Amniotic stem cell (primary cell): ENCODE measurements at places on chromosomes 1 and 21.

GRCh38 chr1:204320382-204320804 is 39.3 kb downstream of the PLEKHA6 start:
- DNase-seq: peak; percentile 89

DNA sequence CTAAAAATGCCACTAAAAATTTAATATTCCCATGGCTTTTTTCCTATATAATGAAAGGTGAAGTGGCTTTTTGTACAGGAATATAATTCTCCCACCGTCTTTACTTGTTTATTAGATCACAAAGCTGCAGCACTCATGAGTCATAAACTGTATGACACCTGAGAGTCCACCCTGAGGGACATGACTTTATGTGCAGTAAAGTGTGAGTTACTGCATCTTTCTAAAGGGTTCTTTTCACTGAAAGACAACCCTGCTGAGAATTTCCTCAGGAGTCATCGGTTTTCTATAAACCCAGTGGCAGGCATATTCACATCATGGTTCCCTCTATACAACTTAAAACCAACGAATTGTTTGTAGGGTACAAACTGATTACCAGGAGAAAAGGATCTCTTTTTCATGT is 77.4 kb downstream of the APP start:
- DNase-seq: no peak

- no peak for DNase-seq
Measured at GRCh38 chr1:86741947-86742572, 37.7 kb downstream of the SH3GLB1 start.

GRCh38 chr21:25934771-25935224 is 200.0 kb downstream of the GABPA start:
- DNase-seq: peak; percentile 68

- DNase-seq: no peak
Measured at GRCh38 chr1:3003941-3004270, 17.4 kb upstream of the ACTRT2 start.

GRCh38 chr1:228353601-228354371 is 52.8 kb downstream of the TRIM11 start:
- no peak for DNase-seq

DNA sequence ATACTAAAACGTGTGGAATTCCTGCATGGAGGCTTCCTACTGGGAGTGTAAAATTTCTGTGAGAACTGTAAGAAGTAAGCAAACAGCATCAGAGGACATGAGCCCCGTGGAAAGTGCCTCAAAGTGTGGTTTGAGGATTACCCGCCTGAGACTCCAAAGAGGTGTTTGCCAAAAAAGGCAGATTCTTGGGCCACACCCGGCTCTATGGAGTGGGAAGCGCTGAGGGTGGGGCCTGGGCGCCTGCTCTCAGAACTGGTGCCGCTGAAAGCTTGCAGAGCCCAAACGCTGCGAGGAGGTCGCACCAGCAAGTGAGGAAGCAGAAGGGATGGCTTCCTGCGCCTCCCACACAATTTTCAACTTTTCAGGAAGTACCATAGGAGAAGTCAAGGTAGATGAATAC is 43.0 kb upstream of the PSEN2 start:
- no peak for DNase-seq

GRCh38 chr1:51686450-51686849 is 69.6 kb downstream of the OSBPL9 start:
- no peak for DNase-seq

GRCh38 chr1:40842691-40843090 is 19.5 kb downstream of the CITED4 start:
- DNase-seq: no peak

DNA sequence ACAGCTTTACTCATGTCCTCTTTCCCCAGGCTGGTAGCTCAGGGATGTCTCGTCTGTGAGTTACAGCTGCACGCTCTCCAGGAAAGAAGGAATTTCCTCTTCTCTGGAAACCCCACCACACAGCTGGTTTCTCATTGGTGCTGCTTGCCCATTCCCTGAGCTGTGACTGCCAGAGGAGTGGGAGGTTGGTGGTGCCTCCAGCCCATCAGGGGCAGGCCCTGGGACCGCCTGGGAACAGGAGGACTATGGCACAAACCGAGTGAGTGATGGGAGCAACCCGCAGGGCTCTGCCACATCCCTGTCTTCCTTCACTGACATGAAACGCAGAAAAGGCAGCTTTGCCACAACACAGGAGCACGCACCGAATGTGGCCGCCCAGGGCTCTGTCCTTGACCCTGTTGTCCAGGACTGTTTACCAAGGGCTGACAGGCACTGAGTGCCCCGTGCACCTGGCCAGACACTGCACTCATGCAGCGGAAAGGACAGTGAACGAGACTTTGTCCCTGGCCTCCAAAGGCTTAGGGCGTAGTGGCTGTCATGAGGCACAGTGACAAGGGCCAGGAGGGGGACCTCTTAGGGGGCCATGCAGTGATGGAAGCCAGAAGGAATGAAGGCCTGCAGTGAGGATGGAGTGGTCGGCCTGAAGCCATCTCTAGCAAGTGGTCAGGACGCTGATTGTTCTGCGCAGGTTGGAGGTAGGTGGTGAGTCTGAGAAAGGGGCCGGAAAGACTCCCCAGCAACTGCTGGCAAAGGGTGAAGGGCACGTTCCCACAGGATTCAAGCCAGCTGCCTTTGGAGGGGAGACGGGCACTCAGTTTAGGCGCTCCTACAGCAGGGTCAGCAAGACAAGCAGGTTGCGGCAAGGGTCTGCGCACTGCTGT is 1.7 kb upstream of the CCNL2 start:
- DNase-seq: no peak

DNA sequence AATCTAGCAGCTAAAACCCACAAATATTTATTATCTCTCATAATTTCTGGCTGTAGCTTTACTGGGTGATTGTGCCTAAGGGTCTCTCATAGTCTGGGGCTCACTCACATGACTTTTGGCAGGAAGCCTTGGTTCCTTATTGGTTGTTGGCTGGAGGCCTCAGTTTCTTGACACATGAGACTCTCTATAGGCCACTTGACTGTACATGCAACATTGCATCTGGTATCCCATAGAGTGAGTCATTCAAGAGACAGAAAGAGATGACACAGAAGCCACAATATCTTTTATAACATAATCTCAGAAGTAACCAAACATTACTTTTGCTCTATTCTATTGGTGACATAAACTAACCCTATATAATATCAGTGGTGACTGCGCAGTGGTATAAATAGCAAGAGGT is 128.5 kb upstream of the HNRNPU start:
- DNase-seq: no peak

- DNase-seq: no peak
Measured at GRCh38 chr1:162561616-162562469, at the start of gene UAP1. Gene UAP1, plus strand, starts transcription at chr1:162561722. Its CDS starts 4,347 bp downstream, at chr1:162566069.

DNA sequence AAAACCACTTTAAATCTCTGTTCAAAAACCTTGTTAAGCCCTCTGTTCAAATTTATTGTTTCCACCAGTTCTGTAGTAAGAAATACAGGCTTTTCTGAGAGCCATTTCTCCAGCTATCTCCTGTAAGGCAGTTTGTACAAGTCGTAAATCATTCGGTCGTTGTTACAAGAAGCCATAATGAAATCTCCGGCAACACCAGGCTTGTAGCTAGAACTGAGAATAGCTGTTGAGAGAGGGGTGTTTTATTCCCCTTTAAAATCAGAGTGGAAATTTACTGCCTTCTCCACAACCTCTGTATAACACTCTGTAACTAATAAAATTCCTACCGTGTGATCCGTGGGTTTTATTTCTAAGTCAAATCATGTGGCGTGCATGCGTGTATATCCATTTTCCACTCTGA is 335.8 kb upstream of the KAZN start:
- DNase-seq: no peak

- DNase-seq: no peak
Measured at GRCh38 chr1:10897321-10897980, 101.0 kb upstream of the CASZ1 start.

DNA sequence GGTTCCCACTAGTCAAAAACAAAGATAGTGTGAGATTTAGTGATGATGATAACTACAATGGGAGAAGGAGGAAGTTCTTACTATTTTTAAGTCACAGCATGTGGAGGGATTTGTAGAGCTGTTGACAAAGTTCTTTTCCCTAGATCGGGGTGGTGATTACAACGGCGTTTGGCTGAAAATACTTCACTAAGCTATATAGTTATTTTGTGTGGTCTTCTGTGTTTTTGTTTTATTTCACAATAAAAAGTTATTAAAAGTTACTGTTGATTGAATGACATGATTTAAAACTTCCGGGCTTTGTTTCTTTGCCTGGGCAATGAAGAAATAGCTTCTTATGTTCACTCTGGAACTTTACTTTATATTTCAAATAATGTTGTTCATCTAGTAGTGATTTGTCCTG is 47.3 kb upstream of the SSX2IP start:
- no peak for DNase-seq

GRCh38 chr21:43867948-43868347 is 2.9 kb downstream of the AGPAT3 start:
- DNase-seq: no peak

- no peak for DNase-seq
Measured at GRCh38 chr1:96633695-96634094, 87.9 kb upstream of the PTBP2 start.

DNA sequence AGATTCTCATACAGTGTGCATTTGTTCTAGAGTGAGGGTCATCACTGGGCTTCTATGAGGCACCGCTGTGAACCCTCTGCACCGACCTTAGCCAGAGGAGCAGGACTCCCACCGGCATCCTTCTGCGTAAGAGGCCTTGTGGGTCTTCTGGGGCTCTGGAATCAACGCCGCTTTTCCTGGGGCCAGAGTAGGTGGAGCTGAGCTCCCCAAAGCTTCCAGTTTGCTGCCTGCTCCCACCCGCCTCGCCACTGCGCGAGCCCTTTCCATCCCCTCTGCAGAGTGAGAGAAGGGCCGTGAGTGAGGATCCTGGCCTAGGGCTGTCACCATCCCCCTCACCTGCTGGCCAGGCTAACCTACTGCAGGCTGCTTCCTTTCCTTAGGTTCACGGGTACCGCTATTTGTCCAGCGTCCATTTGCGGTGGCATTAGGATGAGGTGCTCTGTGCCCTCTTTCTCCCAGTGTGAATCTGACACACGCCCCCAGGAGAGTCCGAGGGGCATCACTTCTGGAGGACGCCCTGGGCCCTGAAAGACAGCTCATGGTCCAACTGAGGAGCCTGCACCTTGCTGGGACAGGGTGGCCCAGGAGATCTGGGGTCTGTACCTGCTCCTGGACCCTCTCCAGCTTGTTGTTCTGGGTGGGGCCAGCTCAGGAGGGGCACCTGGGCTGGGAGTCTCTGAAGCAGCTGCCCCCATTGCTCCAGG is 36.2 kb downstream of the UMODL1 start:
- no peak for DNase-seq

DNA sequence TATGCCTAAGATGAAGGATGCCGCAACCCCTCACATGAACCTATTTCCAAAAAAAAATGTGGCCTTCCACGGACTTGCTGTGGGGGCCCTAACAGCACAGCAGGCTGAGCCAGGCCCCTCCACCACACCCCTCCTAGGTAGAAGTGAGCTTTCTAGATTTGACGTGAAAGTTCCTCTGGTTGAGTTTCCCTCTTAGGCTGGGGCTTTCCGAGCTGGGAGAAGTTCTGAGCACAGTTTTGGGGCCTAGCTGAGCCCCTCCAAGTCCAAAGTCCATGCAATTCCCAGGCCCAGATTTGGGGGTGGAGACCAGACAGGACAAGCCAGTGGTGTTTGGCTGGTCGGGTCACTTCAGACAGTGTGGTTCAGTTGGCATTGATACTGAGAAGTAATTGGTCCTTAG is 13.8 kb upstream of the PHLDA3 start:
- DNase-seq: no peak

GRCh38 chr21:46569081-46569480 is 35.8 kb downstream of the S100B start:
- DNase-seq: no peak

- no peak for DNase-seq
Measured at GRCh38 chr1:26127235-26128163, 15.9 kb downstream of the PDIK1L start.

DNA sequence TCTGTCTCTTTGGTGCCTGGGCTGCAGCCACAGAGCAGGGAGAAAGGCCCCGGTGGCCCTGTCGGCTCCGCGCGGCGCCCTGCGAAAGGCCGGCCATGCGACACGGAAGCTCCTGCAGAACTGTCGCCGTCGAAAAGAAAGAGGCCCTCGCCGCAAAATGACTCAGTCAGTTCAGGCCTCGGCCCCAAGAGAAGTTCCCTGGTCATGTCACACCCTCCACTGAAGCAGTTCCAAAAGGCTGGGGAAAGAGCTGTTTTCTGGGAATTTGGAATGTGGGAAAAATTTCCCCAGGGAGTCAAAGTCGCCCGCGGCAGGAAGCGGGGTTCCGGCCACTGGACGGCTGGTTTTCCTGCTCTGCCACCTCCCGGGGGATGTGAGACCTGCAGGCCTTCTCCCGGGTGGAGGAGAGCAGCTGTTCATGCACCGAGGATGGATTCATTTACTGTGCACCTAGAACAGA is 115.8 kb upstream of the ZNF678 start:
- DNase-seq: no peak

- no peak for DNase-seq
Measured at GRCh38 chr1:40270152-40270834, 12.3 kb downstream of the ZMPSTE24 start.

GRCh38 chr1:23801338-23801748 is 789 bp upstream of the GALE start:
- DNase-seq: no peak

DNA sequence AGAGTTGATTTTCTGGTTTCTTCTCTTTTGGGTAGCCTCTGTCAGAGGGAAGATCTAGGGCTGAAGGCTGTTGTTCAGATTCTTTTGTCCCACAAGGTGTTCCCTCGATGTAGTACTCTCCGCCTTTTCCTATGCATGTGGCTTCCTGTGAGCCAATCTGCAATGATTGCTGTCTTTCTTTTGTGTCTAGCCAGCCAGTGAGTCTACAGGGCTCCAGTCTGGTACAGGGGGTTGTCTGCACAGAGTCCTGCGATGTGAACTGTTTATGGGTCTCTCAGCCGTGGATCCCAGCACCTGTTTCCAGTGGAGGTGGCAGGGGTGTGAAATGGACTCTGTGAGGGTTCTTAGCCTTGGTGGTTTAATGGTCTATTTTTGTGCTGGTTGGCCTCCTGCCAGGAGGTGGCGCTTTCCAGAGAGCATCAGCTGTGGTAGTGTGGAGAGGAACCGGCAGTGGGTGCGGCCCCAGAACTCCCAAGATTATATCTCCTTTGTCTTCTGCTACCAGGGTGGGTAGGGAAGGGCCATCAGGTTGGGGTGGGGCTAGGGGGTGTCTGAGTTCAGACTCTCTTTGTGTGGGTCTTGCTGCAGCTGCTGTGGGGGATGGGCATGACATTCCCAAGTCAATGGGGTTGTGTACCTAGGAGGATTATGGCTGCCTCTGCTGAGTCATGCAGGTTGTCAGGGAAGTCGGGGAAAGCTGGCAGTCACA is 81.3 kb upstream of the C21orf91 start:
- DNase-seq: no peak

DNA sequence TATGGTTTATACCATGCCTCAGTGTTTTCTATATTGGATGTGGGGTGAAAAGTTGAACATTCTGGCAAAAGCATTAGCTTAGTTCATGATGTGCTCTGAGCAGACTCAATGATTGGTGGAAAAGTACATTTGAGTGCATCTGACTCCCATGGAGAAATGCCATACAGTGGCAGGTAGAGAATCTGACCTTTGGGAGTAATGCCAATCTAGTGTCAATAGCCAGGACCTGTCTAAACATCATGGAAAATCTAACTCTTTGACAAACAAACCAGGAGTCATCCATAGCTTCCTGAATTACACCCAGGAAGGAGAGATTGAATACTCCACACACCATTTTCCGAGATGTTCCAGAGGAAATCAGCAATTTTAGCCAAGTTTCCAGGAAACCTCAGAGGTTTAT is 51.0 kb downstream of the XCL1 start:
- no peak for DNase-seq
